ENCODE measurements at places on chromosomes 4 and X. TPM values are rescaled to one million over a fixed set of nuclear protein-coding genes. Genes with fewer than 3 reads are reported as not detected.
A peak's percentile ranks its signal among the peaks of the same experiment; 100 is the strongest.

CXorf65 gene
- 55.8 TPM for total RNA-seq

DNA sequence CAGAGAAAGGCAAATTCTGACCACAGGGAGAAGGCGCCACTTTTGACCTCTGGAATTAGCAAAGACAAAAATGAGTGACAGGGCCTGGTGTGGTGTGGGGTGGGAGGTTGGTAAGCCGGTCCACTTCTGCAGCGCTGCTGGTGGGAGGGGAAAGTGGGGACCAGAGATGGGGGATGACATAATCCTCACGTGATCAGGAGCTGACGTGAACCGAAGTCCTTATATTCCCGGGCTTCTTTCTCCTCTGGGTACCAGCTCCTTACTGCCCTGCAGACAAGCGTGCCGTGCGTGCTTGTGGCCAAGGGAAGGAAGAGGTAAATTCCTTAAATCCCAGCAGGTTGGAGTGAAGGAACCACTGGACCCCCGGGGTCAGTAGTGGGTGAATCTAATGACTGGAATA, at the start of gene TCEAL7:
Gene TCEAL7 (plus strand): TSS at position 249 of the 400 bp plus-strand sequence. CDS start 1,165 bp downstream, outside the sequence.
- no peak for DNase-seq

- DNase-seq: peak; percentile 32
Measured at GRCh38 chrX:104112326-104112951, at the start of gene ZCCHC18. TSS of gene ZCCHC18 (plus strand) at chrX:104112523. CDS start at chrX:104114112, 1,589 bp downstream.

FGF2 gene
- total RNA-seq: not detected

LPAR4 gene
- not detected for total RNA-seq

C4orf36 gene
- total RNA-seq: not detected

NHSL2 gene
- total RNA-seq: 30.8 TPM

- DNase-seq: no peak
Measured at GRCh38 chr4:125940426-125940825, 625.7 kb downstream of the FAT4 start.

CTAG2 gene
- total RNA-seq: not detected

GRCh38 chr4:105765690-105766407, 57.3 kb downstream of the GSTCD start:
- no peak for DNase-seq

DNA sequence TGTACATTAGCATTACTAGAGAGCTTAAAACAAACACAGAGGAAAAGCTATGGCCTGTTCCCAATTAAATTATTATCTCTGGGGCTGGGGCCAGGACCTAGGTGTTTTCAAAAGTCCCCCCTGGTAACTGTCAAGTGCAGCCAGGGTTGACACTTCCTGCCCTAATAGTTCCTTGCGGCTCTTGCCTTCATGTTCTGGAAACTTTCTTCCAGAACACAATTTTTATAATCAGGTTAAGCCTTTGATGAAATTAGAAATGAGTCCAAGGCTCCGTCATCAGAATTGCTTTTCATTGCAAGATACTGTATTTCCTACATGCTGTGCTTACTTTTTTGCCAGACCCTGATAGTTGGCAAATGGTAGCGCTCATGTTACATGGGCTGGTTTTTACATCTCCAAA, 229.6 kb downstream of the UNC5C start:
- DNase-seq: no peak

- no peak for DNase-seq
Measured at GRCh38 chr4:83281307-83281706, 3.3 kb downstream of the COQ2 start.

- no peak for DNase-seq
Measured at GRCh38 chrX:41189156-41189555, 103.9 kb downstream of the USP9X start.

SLC38A5 gene
- 20.3 TPM for total RNA-seq

DNA sequence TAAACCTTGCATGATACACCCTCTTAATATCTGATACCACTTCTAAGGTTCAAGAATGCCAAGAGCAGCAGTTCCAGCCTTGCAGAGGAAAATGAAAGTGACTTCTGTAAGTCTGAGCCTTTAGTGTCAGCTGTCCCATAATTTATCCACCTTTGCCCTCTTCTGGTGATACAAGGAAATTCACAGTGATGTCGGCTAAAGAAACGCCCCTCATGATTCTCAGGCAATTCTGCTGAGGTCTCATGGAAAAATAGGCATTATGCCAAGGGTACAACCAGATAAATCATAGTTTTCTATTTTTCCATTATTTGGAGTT, 172.2 kb upstream of the CXCL13 start:
- no peak for DNase-seq

DNA sequence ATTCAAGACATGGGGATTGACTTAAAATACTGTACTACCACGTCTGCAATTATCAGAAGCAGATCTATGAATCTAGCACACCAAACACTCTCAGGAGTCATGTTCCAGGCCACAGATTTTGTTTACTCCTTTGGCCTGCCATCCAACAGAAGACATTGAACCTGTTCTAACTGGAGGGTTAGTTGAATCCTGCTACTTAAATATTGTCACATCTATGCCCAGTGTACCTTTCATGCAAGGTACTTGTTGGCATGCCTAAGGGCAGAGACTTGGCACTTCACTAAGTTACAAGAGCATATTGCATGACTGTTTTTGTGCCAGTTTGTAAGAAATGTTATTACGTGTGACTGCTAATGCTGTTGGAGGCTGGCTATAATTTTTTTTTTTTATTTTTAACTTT, 126.9 kb upstream of the BCOR start:
- no peak for DNase-seq

XKRX gene
- not detected for total RNA-seq

Data from natural killer cell (primary cell).